Kidney (tissue), 22 donors: ENCODE measurements at places on chromosomes 3 and 15.
A peak's percentile ranks its signal among the peaks of the same experiment; 100 is the strongest.

GRCh38 chr3:81585056-81585455, 176.4 kb downstream of the GBE1 start:
- H3K4me3 ChIP-seq = no peak overlapping the region
- H3K27me3 ChIP-seq = no peaks in the 10 kb centered on the region
- DNase-seq = no peak
- no peaks in the 10 kb centered on the region for H3K4me1 ChIP-seq
- H3K27ac ChIP-seq = no peak overlapping the region
- H3K36me3 ChIP-seq = no peaks in the 10 kb centered on the region

- no peaks in the 10 kb centered on the region for H3K36me3 ChIP-seq
- no peak for DNase-seq
- no peak overlapping the region for H3K27ac ChIP-seq
- H3K27me3 ChIP-seq = no peaks in the 10 kb centered on the region
These were observed 8.9 kb downstream of the GPR149 start for GRCh38 chr3:154421083-154421482.

DNA sequence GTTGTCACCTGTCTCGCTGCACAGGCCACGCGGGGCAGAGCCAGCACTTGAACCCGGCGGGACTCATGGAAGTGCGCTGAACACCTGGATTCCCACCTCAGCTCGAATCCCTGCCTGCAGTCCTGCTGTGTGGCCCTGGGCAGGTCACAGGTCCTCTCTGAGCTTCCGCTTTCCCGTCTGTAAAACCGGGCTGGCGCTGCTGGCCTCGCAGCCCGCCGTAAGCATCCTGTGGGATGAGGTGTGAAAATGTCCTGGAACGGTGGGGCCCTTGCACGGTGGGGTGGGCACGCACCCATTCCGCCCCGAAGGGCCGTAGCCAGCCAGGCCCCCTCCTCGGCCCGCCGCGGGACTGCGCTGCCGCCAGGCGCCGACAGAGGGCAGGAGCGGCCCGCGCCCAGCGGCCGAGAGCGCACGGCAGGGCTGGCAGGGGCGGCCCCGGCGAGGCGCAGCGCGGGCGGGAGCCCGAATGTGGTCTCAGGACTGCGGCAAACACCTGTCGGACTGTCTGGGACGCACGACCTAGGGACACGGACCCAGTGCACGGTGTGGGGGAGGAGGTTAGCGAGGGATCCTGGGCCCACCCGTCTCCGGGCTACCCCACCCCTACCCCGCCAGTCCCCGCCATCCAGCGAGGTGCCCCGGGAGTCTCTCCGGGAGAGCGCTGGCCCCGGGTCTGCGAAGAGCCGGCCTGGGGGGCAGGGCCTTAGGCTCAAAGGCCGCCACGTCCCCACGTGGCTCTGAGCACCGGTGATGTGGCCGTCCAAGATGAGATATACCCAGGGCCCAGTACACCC, 40.4 kb downstream of the DNAJB8 start:
- peak overlapping the region; percentile 32 for H3K4me3 ChIP-seq
- H3K27me3 ChIP-seq = no peaks in the 10 kb centered on the region
- no peaks in the 10 kb centered on the region for H3K4me1 ChIP-seq
- peak; percentile 68 for DNase-seq
- no peak overlapping the region for H3K27ac ChIP-seq

DNA sequence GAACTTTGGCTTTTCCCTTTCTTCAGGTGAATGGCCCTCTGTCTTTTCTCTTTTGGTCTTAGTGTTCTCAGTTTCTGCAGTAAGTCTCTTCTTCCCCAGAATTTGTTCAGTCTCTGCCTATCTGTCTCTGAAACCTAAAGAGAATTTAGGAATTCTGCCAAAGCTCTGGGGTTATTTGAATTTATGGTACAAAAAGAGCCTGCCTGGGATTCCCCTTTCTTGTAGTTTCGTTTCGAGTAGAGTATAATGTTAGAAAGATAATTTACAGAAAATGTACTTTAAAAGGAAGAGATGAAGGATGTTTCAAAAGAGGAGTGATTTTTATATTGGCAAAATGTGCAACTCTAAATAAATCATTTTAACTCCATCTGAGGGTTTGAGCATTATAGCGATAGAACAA, 247.4 kb upstream of the SATB1 start:
- H3K36me3 ChIP-seq = no peaks in the 10 kb centered on the region
- H3K4me3 ChIP-seq = no peak overlapping the region
- H3K4me1 ChIP-seq = no peaks in the 10 kb centered on the region
- DNase-seq = no peak
- no peaks in the 10 kb centered on the region for H3K27me3 ChIP-seq
- H3K27ac ChIP-seq = no peak overlapping the region

DNA sequence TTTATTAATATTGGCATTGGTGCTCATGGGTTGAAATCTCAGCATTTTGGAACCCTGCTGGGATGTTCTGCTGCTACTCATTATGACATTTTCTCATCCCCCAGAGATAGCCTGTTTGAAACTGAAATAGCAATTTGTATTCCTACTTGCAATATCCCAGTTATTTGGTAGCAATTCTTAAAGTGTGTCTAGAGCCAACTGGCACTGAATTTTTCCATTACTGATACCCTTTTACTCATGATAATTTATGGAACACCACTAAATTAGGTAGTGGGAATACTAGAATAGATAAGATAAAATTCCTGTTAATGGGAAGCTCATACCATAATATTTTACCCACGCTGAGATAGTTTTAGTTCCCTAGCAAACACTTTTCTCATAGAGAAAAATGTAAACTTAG, 309.3 kb downstream of the SV2B start:
- no peak overlapping the region for H3K4me3 ChIP-seq
- DNase-seq = no peak
- H3K27ac ChIP-seq = no peak overlapping the region
- no peaks in the 10 kb centered on the region for H3K36me3 ChIP-seq

GRCh38 chr3:51719410-51720025, 12.7 kb downstream of the GRM2 start:
- H3K27ac ChIP-seq = no peak overlapping the region
- no peak for DNase-seq
- H3K4me3 ChIP-seq = no peak overlapping the region
- H3K36me3 ChIP-seq = no peaks in the 10 kb centered on the region
